ENCODE measurements at places on chromosomes 7 and 10. TPM values are rescaled to one million over a fixed set of nuclear protein-coding genes. Genes with fewer than 3 reads are reported as not detected.

The CALML3 gene
- not detected for total RNA-seq

DNA sequence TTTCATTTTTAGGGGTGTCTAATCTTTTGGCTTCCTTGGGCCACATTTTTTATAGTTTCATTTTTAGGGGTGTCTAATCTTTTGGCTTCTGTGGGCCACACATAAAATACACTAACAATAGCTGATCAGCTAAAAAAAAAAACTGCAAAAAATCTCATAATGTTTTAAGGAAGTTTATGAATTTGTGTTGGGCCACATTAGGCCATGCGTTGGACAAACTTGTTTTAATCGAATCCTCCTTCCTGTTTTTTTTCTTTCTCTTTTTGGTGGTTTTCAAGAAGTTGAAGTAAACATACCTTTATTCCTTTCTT is 37.4 kb downstream of the ZNRF2 start:
- DNase-seq = no peak

DNA sequence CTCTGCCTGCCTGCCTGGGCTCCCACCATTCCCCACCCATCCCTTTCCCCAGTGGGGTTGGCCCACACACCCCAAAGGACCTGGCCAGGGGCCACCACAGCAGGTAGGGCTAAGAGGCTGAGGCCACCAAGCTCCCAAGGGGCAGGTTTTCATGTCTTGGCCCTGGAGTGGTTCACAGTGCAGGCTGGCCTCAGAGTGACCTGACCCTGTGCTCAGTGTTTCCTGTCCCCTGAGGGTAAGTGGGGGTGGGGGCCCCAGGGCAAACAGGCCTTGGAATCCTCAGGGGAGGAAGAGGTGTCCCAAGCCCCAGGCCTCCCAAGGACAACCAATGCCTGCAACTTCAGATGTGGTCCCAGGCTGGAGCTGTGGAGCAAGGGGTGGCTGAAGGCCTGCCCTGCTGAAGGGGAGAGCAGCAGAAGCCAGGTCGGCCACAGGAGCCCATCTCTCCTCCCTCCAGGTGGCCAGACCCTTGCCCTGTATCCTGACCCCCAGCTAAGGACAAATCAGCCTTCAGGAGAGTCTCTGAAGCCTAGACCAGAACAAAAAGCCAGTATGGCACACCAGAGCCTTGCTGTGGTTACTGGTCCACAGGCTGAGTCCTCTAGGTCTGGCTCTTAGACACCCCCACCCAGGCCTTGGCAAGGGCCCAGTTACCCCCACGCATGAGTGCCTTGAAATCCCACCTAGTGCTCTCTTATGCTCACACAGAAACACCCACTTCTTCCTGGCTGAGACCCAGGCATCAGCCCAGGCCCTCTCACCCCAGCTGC is 27.6 kb downstream of the POLL start:
- DNase-seq = no peak

DNA sequence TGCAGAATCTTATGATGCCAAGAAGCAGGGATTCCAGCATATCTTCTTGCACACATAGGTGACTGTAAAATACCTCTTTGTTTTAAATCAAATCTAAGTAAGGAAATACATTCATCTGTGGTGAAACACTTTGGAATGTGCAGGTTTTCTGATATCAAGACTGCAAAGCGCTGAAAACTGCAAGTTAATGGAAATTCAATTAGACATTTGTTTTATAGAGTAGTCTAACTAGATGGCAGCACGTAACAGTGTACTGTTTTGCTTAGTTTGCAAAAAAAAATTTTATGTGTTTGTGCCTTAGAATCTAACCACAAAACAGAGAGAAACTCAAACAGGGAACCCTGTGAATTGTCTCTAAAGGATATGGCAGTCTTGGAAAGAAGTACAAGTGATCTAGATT is 259.2 kb downstream of the HDAC9 start:
- DNase-seq = no peak

The TSPAN15 gene
- 1.6 TPM for total RNA-seq

The NEURL1 gene
- total RNA-seq = 0.04 TPM

The GPR26 gene
- not detected for total RNA-seq

DNA sequence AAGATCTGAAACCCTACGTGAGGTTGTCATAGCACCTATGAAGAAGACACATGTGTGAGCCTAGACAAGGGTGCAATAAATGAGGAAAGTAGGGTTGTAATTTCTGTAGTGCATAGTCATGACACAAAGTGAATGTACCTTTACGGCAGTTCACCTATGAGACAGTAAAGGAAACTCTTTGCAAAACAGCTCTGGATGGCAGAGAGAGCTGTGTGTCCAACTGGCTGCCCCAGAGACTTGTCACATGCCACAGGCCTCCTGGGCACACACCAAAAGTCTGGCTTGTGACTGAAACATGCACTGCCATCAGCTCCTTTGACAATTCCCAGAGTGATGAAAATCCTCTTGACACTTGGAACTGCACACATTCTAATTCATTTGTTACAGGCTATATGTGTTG is 90.7 kb upstream of the NAMPT start:
- DNase-seq = no peak

GRCh38 chr7:157719008-157719682 is 382.3 kb downstream of the DNAJB6 start:
- no peak for DNase-seq

The LFNG gene
- 0.19 TPM for total RNA-seq

The FAM25G gene
- not detected for total RNA-seq

Measured in Karpas-422 (cell line).